Activated T-cell treated with anti-CD3 and anti-CD28 coated beads, Interleukin-2, amount 50 U/mL, for 72 hours (primary cell): ENCODE measurements at places on chromosomes 1 and 21.

DNA sequence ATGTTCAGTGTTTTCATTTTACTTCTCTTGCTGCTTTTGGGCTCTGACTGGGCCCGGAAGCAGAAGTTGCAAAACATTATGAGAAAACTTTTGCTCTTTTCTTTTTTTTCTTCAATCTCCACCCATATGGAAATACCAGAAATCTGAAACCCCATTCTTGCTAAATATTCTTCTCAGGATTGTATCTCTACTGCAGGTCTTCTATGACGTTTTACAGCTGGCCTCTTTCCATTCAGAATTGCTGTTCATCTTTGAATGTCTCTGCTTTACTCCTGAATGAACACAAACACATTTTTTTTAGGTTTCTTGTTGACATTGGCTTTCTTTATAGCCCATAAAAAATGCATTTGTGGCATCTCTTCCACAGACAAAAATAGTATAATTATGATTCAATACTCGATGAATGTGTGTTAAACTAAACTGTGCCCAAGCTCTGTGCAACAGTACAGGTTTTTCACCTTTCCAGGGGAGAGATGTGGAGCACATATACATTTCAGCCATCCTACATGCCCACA lies 18.8 kb downstream of the PTPRC start:
- DNase-seq, result no peak
- peak overlapping the region; percentile 84 for H3K4me3 ChIP-seq
- peak overlapping the region; percentile 99 for H3K27ac ChIP-seq
- peaks cover 10% of the 10 kb centered on the region for H3K36me3 ChIP-seq

DNA sequence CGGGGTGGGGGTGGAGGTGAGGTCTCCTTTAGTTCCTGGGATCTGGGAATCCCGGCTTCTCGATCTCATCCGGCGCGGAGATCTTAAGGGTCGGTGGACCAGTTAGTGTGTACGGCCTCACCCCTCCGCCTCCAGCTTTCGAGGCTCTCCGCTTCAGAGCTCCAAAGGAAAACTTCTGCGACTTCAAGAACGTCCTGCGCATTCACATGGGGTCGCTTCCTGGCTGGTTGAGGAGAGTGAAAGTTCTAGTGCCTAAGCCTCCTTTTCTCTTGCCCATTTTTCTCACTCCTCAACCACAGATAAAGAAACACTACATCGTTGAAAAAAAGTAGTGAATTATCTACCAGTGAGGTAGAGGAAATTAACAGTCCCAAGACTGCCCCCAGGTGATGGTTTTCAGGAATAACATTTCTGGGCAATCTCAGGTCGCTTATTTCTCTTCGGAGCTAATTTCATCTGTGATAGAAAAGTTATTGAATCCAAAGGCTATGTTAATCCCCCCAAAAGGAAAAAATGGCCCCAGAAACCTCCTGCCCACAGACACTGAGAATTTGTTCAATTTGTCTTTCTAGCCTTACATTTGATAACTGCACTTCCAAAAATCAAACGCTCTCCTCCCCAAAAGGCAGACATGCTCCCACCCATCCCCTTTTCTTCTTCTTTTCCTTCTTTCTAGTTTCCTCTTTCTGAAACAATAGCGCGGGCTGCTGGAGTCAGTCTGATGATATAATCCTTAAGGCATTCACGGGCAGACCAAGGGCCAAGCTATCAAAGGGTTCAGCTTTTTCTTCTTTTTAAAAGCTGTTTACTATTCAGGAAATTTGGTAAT lies 20.6 kb upstream of the TBX15 start:
- H3K36me3 ChIP-seq, result peaks cover 4% of the 10 kb centered on the region
- H3K27me3 ChIP-seq, result peaks cover 68% of the 10 kb centered on the region
- H3K4me3 ChIP-seq, result peak overlapping the region; percentile 84
- peak; percentile 38 for DNase-seq

GRCh38 chr1:174079796-174080195 lies 57.6 kb upstream of the RC3H1 start:
- no peak overlapping the region for H3K27ac ChIP-seq
- H3K36me3 ChIP-seq, result no peaks in the 10 kb centered on the region
- no peak for DNase-seq
- no peaks in the 10 kb centered on the region for H3K4me1 ChIP-seq
- H3K27me3 ChIP-seq, result peaks cover 10% of the 10 kb centered on the region
- no peak overlapping the region for H3K4me3 ChIP-seq

- peaks cover 27% of the 10 kb centered on the region for H3K4me1 ChIP-seq
- DNase-seq, result no peak
- no peaks in the 10 kb centered on the region for H3K27me3 ChIP-seq
- H3K36me3 ChIP-seq, result no peaks in the 10 kb centered on the region
These were observed 14.7 kb upstream of the ATF3 start for GRCh38 chr1:212593821-212594251.

- peaks cover 15% of the 10 kb centered on the region for H3K27me3 ChIP-seq
- no peaks in the 10 kb centered on the region for H3K36me3 ChIP-seq
- DNase-seq, result no peak
- H3K27ac ChIP-seq, result no peak overlapping the region
- no peaks in the 10 kb centered on the region for H3K4me1 ChIP-seq
- no peak overlapping the region for H3K4me3 ChIP-seq
These were observed 89.1 kb downstream of the RWDD3 start for GRCh38 chr1:95323123-95323522.

GRCh38 chr1:17615959-17616358 lies 76.5 kb downstream of the ARHGEF10L start:
- no peak for DNase-seq
- H3K4me1 ChIP-seq, result no peaks in the 10 kb centered on the region
- H3K27me3 ChIP-seq, result peaks cover 6% of the 10 kb centered on the region
- no peaks in the 10 kb centered on the region for H3K36me3 ChIP-seq

DNA sequence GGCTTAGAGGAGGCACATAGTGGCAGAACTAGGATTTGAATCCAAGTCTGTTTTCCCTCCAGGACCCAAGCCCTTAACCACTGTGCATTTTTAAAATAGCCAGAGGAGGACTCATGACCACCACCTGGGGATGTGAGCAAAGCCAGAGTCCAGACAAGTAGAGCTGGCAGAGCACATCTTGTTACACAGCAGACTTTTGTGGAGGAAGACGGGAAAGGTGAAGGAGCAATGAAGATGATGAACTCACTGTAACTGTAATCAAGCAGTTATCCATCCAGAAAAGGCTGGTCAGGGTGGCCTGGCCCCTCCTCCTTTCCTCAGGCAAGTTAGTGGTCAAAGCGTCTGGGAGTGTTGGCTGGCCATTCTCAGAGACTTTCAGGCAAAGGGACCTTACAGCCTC lies 50.9 kb downstream of the SLC44A3 start:
- no peaks in the 10 kb centered on the region for H3K36me3 ChIP-seq
- H3K27ac ChIP-seq, result no peak overlapping the region
- peaks cover 7% of the 10 kb centered on the region for H3K4me1 ChIP-seq
- no peak for DNase-seq
- no peak overlapping the region for H3K4me3 ChIP-seq
- H3K27me3 ChIP-seq, result no peaks in the 10 kb centered on the region

DNA sequence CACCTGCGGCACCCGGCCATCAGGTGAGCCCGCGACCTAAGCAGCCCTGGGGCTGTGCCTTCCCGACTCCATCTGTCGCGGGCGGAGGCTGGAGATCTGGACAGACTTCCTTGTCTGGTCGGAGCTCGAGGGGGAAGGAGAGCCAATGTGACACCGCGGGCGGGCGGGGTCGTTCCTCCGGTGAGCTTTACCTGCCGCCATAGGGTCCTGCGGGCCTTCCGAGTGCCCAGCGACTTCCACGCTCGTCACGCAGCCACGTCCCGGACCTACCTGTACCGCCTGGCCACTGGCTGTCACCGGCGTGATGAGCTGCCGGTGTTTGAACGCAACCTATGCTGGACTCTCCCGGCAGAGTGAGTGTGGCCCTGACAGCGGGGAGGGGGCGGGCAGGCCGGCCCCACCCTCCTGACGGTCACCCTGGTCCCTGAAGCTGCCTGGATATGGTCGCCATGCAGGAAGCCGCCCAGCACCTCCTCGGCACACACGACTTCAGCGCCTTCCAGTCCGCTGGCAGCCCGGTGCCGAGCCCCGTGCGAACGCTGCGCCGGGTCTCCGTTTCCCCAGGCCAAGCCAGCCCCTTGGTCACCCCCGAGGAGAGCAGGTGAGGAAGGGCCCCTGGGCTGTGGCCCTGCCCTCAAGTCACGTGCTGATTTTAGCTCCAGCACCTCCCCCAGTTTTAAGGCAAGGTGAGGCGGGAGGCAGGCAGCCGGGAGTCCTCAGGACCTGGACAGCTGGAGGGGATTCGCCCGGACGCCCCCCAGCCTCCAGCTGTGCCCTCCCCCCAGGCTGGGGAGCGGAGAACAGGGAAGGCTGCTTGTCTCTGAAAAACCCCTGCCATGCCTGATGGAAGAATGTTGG lies 1.1 kb downstream of the PUSL1 start:
- peak overlapping the region; percentile 78 for H3K4me3 ChIP-seq
- peak; percentile 28 for DNase-seq
- no peaks in the 10 kb centered on the region for H3K36me3 ChIP-seq
- peaks cover 16% of the 10 kb centered on the region for H3K4me1 ChIP-seq

GRCh38 chr1:214917081-214917635 lies 165.4 kb upstream of the KCNK2 start:
- H3K36me3 ChIP-seq, result no peaks in the 10 kb centered on the region
- no peak for DNase-seq
- H3K27me3 ChIP-seq, result no peaks in the 10 kb centered on the region
- no peaks in the 10 kb centered on the region for H3K4me1 ChIP-seq

GRCh38 chr1:36663772-36664430 lies 181.2 kb upstream of the CSF3R start:
- no peak for DNase-seq
- H3K36me3 ChIP-seq, result no peaks in the 10 kb centered on the region
- no peaks in the 10 kb centered on the region for H3K4me1 ChIP-seq
- H3K27me3 ChIP-seq, result peaks cover 23% of the 10 kb centered on the region
